ENCODE measurements at places on chromosomes 7 and 10. TPM values are rescaled to one million over a fixed set of nuclear protein-coding genes. Genes with fewer than 3 reads are reported as not detected.

DNA sequence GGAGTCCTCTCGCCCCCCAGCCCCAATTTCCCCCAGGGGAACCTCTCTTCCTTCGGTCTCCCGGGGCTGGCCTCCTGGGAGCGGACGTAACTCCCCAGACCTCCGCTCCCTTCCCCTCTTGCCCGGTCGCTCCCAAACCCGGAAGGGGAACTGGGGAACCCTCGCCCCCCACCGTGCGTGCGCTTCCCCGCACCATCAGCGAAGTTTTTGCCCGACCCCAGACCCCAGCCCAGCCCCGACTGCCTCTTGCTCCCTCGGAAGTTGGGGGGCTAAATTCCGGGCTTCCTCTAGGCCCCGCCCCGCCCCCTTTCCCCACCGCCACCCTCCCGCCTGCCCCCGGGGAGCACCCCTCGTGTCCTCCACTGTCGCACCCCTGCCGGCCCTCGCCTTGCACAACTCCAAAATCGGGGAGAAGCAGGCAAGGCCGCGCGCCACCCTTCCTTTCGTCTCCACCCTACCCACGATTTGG is 436 bp downstream of the GNB2 start:
- no peak for DNase-seq

DNA sequence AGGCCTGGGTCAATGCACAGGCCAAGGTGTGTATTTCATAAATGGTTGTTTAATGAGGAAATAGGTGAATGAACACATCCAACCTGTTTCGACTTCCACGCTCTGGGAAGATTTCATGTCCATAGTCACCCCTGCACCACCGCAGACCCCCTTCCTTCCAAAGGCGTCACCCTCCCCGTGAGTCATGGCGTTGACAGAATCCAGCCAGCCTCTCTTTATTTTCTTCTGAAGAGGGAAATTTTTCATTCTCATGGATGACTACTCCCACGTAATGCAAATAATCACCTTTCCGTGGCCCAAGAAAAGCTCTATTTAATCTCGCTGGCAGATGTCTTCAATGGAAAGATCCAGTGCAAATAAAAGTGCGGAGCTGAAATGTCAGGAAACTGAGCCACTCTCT is 75.3 kb upstream of the FOXK1 start:
- no peak for DNase-seq

DNA sequence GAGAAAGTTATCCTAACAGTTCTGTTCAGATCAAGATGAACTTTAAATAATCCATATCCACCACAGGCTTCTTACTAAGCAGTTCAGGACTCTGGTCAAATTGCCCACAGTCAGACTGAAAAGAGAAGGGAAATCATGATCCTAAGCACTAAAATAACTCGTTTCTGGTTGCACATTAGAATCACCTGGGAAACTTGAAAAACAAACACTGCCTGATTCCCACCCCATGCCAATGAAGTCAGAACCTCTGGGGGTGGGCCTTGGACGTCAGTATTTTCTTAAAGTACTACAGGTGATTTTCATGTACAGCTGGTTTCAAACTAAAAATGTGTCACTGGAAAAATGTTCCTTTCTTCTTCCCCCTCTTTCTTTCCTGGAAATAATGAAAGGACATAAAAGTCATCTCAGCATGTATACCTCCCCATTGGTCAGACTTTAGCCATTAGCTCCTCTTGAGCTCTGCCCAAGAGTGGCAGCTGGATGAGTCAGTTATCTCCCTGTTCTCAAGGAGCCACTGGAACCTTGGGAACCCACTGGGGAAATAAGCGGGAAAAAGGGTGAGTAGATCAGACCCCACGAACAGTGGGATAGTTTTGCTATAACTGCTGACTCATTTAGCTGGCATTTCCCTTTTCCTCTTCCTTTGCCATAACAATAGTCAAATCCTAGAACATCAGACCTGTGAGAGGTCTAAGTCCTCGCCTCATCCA is 75.3 kb upstream of the IL6 start:
- DNase-seq: no peak

GRCh38 chr7:112056409-112056808 is 149.8 kb downstream of the DOCK4 start:
- DNase-seq: peak; percentile 40

- no peak for DNase-seq
Observed at GRCh38 chr10:102235598-102235920, 5.8 kb downstream of the PITX3 start.

DNA sequence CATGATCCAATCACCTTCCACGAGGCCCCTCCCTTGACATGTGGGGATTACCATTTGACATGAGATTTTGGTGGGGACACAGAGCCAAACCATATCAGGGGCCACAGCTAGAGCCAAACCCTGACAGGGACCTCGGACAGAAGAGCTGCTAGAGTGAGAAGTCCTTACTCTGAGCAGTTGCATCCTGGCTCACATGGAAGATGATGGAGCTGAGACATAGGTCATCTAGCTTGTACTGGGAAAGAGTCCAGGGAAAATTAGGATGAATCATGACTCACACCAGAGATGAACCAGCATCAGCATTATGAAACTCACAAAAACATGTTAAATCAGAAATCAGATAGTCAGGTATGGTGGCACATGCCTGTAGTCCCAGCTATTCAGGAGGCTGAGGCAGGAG is 12.8 kb upstream of the FMC1 start:
- no peak for DNase-seq

DNA sequence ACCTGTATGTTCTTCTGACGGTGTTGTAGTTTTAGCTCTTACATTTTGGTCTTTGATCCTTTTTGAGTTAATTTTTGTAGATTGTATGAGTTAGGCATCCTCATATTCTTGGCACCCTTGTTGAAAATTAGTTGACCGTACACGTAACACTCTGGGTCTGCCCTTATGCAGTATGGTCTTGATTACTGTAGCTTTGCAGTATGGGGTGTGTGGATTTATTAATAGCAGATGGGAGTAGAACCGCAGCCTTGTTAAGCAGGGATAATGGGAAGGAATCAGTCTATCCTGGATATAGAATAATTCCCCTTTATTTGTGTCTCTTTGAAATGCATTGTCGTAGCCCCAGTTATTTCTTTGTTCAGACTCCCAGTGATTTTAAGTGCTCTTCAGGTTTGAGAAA is 95.5 kb downstream of the UBE3C start:
- DNase-seq: no peak

GRCh38 chr10:69712342-69712741 is 82.3 kb downstream of the FAM241B start:
- DNase-seq: no peak

GRCh38 chr7:2920956-2921652 is 77.0 kb upstream of the GNA12 start:
- no peak for DNase-seq

DNA sequence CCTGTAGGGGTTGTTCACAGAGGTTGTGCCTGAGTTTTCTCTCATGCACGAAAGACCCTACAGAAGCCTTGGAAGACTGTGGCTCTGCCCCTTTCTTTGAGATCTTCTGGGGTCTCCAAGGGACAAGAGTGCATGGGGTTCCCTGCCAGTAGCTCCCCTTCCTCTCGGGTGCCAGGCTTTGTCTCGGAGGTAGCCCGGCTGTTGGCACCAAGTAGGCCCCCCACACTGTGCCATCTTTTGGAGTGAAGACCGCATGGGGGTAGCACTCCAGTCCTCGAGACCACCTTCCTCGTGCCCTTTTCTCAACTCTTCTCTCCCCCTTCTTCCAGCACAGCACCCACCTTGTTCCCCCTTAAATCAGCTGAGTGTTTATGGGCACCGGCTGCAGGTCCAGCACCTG is 41.6 kb downstream of the OAT start:
- no peak for DNase-seq

- DNase-seq: no peak
Observed at GRCh38 chr10:122457934-122458333, 3.4 kb upstream of the HTRA1 start.

Gene MOGAT3
- not detected for total RNA-seq

Gene ITPRIP
- total RNA-seq: 1.6 TPM

Gene PNLIPRP2
- 0.74 TPM for total RNA-seq

Gene FAM25G
- total RNA-seq: not detected

Gene CTBP2
- 97.6 TPM for total RNA-seq
